ENCODE measurements at places on chromosomes 2 and 18.
A peak's percentile ranks its signal among the peaks of the same experiment; 100 is the strongest.

GRCh38 chr2:105972246-105972645 is 221.9 kb downstream of the UXS1 start:
- DNase-seq: no peak

GRCh38 chr18:54802686-54803395 is 25.4 kb upstream of the RAB27B start:
- DNase-seq: no peak

GRCh38 chr2:140344838-140345237 is 1564.6 kb upstream of the NXPH2 start:
- DNase-seq: no peak

DNA sequence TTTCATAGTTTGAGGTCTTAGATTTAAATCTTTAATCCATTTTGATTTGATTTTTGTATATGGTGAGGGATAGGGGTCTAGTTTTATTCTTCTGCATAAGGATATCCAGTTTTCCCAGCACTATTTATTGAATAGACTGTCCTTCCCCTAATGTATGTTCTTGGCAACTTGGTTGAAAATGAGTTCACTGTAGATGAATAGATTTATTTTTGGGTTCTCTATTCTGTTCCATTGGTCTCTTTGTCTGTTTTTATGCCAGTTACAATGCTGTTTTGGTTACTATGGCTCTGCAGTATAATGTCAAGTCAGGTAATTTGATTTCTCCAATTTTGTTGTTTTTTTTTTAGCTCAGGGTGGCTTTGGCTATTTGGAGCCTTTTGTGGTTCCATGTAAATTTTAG is 5.9 kb downstream of the FAM171B start:
- DNase-seq: no peak

DNA sequence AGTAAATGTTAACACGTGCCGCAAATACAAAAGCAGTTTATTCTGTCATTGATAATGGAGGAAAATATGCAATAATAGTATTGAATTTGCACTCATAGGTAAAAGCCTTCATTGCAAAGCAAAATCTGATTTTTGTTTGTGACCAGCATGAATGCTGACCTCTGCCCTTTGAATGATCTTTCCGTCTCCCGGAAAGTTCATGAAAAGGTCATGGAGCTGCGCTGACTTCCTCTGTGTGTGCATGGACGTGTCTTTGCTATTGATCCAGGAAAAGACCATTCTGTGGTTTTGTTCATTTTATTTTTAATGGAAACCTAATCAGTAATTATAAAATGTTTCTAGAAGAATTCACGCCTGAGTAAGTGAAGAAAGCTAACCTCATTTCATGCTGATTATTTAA is 320.0 kb downstream of the MTX2 start:
- DNase-seq: no peak

DNA sequence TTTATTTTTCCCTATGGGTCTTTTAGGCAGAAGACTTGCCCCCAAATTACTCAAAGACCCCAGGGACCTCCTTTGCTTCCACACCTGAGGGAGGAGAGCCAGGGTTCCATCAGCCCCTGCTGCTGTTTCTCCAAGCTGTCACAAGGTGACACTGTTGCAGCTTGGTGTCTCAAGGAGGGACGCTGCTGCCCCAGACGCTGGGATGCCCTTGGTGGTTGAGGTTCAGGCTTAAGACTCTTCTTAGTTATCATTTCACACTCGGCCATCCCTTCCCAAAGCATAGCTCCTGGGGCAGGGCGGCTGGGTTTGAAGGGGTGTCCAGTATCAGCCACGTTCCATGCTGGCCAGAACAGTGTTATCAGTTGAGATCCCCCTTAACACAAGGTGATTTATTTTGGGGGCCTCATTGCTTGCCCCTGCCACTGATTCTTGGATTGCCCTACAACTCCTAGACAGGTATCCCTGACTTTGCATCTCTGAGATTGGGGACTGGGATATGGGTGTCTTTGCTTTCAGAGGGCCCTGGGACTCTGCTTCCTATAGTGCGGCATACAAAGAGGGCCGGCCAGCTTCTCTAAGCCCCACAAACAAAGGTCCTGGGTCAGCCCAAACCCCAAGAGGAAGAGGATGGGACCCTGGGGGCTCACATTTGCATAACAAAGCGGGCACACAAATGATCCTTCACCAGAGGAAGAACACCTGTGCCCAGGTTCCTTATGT is 22.7 kb downstream of the GPR55 start:
- DNase-seq: peak; percentile 23

DNA sequence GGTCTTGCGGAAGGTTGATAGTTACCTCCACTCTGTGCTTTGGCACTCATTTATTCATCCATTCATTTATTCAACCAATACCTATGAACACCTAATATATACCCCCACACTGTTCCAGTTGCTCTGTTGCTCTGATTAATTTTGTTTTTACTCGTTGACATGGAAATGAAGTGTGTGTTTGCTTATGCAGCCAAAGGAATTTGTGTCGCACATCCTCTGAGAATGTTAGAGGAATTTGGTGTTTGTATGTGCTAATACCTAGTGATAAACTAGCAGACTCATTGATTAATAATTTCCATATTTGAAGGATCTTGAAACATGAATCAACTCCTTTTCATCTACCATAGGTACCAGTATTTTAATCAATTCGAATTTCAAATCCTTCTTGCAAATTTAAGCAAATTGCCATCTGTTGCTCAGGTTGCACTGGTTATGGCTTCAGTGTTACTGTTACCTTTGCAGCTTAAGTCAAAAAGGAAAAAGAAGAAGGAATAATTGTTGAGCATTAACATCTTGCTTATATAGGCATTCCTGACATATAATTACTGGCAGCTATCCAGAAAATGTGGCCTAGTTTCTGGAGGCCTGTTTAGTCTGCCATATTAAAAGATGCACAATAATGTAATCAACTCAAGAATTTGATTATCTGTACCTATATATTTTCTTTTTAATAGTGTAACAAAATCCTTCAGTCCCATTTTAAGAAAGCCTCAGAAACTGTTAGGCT is 25.7 kb upstream of the CRIM1 start:
- no peak for DNase-seq

- no peak for DNase-seq
These were observed 43.6 kb downstream of the SETBP1 start for GRCh38 chr18:44724105-44724778.

DNA sequence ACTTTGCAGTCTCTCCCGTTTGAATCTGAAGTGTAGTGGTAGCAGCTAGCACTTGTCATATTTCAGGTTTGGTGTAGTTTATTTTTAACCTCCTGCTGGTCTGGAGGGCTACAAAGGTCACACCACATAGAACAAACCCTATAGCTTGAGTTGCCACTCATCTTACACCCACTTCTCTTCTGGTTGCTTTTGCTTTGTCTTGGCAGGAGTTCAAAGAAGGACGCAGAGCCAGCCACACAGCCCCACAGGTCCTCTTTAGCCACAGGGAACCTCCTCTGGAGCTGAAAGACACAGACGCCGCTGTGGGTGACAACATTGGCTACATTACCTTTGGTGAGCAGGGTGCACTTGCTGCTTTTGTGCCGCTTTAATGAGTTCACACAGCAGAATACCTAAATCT is 15.6 kb upstream of the GPBAR1 start:
- no peak for DNase-seq

Measured in stimulated activated CD4-positive, alpha-beta T cell treated with anti-CD3 and anti-CD28 coated beads, Interleukin-1b, Interleukin-23, amount 100 ng/mL, for 1 hour (primary cell).